CD4-positive, alpha-beta T cell treated with Interleukin-4 for 1 hour (primary cell): ENCODE measurements at places on chromosomes 12 and 14.

DNA sequence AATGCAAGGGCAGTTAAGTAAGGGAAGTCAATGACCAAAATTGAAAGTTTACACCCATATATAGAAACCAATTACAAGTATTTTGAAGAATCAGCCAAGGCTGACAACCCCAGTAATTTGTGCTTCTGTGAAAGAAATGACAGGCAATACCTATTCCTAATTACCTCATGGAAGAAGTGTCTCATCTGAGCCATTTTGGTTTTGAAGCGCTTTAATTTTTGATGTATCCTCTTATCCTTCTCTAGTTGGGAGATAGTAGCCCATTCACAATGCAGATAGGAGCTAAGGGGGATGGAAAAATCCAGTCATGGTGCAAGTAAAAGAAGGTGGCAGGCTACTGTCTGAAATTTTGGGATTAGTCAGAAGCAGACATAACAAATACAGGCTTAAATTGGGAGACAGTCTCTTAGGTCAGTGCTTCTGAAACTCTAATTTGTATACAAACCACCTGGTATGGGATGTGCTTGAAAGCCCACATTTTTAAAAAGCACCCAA, 30.4 kb upstream of the SUPT16H start:
- no peak for DNase-seq

DNA sequence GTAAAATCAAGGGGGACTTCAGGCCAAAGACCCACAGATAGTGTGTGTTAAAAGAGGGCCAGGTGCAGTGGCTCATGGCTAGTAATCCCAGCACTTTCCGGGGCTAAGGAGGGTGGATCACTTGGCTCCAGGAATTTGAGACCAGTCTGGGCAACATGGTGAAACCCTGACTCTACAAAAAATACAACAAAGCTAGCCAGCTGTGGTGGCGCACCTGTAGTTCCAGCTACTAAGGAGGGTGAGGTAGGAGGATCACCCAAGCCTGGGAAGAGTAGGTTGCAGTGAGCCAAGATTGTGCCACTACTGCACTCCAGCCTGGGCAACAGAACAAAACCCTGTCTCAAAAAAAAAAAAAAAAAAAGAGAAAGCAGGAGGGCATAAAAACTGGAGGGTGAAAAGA, 8.5 kb downstream of the VCPKMT start:
- no peak for DNase-seq

GRCh38 chr12:93089805-93090569, 160.9 kb upstream of the EEA1 start:
- no peak for DNase-seq

DNA sequence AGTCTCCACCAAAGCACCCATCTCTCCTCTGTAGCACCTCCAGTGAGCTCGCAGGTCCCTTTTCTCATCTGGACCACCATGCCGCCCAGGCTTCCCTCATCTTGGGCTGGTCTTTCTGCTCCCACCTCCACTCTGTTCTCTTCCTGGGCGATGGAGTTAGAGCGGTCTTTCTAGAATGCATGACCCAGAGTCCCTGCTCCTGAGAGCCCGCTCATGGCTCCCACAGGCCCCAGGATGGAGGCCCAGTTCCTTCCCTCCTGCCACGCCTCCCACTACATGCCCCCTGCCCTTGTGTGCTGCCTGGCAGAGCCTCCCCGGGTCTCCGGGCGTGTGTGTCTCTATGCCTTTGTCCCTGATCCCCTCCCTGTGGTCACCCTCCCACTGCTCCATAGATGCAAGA, 100.7 kb upstream of the RTL1 start:
- DNase-seq, result no peak
